ENCODE measurements at places on chromosomes 6 and 20. TPM values are rescaled to one million over a fixed set of nuclear protein-coding genes. Genes with fewer than 3 reads are reported as not detected.

DPPA5 gene
- polyA plus RNA-seq, result not detected

NR2E1 gene
- polyA plus RNA-seq, result not detected

RIPOR3 gene
- polyA plus RNA-seq, result 7.7 TPM

DNA sequence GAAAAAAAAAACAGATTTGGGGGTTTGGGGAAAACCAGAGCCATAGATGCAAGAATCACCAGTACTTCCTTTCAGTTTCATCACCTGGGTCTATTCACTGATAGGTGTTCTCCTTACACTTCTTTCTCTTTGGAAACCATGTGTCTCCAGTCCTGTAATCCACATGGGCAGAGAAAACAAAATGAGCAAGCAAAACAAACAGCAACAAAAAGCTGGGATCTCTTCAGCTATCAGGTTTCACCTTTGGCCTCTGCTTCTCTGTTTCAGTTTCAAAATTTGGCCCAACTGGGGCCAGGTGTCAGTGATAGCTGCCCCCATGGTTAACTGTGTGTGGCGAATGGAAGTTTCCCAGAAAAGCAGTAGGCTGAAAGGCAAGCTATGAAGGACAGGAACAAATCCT is 220.0 kb upstream of the THBS2 start:
- no peak for DNase-seq

- no peak for DNase-seq
These were observed 76.0 kb downstream of the LCA5 start for GRCh38 chr6:79461205-79461604.

DNA sequence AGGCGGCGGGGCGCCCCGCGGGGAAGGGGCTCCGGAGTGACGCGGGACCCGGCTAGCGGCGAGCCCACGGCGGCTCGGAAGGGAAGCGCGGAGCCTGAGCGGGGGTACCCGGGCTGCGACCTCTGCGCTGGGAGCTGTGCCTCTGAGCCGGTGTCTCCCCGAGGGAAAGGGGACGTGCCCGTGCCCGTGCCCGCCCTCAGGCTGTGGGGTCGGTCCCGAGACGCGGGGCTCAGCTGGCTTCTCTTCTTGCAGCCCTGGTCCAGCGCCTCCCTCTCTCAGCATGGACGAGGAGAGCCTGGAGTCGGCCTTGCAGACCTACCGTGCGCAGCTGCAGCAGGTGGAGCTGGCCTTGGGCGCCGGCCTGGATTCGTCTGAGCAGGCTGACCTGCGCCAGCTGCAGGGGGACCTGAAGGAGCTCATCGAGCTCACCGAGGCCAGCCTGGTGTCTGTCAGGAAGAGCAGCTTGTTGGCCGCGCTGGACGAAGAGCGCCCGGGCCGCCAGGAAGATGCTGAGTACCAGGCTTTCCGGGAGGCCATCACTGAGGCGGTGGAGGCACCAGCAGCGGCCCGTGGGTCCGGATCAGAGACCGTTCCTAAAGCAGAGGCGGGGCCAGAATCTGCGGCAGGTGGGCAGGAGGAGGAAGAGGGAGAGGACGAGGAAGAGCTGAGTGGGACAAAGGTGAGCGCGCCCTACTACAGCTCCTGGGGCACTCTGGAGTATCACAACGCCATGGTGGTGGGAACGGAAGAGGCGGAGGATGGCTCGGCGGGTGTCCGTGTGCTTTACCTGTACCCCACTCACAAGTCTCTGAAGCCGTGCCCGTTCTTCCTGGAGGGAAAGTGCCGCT is 686 bp downstream of the ZGPAT start:
- no peak for DNase-seq

- no peak for DNase-seq
These were observed 189.8 kb downstream of the ZDHHC14 start for GRCh38 chr6:157570752-157571151.

GRCh38 chr20:53226826-53227225 is 254.7 kb downstream of the TSHZ2 start:
- no peak for DNase-seq

- no peak for DNase-seq
These were observed 75.9 kb downstream of the PLCG1 start for GRCh38 chr20:41213150-41213820.

GRCh38 chr6:158357570-158358216 is 45.4 kb downstream of the TULP4 start:
- no peak for DNase-seq

DNA sequence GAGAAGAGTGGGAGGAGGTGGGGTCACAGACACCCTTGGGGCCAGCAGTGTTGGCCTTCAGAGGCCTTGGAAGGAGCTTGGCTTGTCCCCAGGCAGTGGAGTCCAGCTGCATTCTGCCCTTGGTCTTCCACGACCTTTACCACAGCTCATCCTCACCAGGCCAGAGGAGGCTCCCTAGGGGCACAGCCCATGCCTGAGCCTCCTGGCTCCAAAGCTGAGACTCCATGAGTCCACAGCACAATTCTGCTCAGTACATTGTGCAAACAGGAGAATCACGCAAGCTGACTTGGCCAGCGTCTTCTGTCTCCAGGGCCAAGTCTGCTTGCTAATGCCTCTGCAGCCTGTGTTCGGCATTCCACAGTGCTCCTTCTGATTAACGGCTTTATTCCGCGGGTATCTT is 337.2 kb downstream of the SMOC2 start:
- peak; percentile 58 for DNase-seq

GRCh38 chr6:158707821-158708195 is 58.0 kb downstream of the SYTL3 start:
- no peak for DNase-seq

DNA sequence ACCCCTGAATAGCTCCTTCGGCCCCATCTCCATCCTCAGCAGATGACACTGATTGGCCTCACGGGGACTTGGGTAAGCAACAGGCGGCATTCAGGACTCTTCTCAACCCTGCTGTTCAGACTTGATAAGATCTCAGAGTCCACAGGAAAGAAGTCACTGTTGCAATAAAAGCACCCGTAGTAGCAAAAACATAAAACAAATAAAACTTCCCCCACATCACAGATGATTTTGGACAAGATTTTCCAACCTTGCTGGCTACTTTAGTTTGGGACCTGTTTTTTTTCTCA is 17.1 kb upstream of the C20orf144 start:
- no peak for DNase-seq

- no peak for DNase-seq
These were observed 37.0 kb upstream of the BTBD3 start for GRCh38 chr20:11880680-11881079.

DNA sequence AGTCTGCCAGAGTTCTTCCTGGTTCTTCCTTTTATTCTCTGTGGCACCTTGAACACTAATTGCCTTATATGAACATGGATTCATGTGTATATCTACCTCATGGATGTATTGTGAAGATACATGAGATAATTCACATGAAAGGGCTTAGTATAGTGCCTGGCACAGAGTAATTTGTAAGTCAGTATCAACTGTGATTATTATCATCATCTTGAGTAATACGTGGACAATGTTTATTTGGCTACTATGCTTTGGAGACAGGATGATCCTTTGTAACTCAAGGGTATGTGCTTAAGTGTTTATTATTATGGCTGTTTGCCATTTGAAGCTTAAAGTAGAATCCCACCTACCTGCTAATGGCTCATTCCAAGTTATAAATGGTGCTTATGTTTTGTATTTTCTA is 16.0 kb downstream of the DOP1A start:
- no peak for DNase-seq

DNA sequence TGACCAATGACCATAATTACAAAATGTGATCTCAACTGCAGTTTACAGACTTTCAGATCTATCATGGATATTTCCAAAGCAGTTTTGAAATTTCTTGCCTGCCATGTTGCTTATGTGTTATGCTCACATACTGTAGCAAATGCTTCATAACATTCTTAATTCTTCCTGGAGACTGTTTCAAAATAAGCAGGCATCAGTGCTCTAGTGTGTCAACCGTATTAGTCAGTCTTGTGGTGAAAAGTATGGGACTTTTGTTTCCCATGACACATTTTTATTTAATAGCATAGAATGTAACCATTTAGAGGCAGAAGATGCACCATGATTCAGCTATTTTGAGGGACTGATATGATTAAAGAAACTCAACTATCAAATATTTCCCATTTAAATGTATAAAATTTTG is 1.7 kb downstream of the POPDC3 start:
- DNase-seq, result no peak

DNA sequence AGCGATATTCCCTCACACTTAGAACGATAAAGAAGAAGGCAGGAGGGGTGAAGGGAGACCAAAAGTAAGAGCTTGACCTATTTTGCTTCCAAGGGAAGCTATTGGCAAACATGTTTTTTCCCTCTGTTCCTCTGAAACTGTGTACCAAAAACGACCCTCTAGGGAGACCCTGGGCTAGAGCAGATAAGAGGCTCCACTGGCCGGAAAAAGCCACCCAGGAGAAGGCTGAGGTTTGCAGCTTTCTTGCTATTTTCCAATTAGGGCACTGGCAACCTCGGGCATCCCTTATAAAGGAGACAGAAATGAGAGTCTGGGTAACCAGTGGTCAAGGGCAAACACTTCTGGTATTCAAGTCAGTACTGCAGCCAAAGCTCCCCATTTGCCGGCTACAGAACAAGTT is 168.0 kb downstream of the KIF16B start:
- DNase-seq, result no peak

DNA sequence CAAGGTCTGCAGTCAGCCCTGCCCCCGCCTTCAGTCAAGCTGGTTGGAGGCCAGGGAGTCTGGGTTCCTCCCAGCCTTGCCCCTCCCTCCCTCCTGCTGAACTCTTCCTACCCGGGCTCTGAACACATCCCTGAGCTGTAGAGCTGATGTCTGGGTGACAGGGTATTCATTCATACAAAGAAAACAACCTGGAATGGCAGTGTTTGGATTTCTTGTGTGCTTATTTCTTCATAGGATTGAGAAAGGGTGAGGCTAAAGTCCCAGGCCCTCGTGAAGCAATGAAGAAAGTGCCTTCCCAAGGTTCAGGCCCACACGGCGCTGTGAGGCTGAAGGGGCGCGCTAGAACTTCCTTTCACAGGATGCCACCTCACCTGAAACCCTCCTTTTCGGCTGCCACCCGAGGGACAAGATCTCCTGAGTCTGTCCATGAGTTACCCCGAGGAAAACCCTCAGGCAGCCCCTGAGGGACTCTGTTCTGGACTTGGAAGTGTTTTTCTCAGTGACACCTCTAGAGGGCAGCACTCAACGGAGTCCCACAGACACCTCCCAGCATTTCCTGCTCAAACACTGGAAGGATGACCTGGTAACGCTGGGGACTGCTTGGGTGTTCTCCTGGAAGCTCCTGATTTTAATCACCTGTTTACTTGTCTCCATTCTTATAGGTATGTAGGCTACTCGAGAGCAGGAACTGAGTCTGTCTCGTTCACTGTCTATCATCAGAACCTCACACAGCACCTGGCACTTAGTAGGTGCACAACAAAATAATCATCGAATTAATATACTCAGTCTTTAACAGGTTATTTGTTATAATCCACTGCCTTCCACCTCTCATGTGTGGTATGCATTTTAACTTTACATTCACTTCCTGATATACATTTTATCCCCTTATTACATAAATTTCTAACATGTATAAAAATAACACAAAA is 11.8 kb upstream of the GSTA1 start:
- no peak for DNase-seq

Data from muscle of arm (tissue), 14 donors.